ENCODE measurements at places on chromosomes 3 and 15. TPM values are rescaled to one million over a fixed set of nuclear protein-coding genes. Genes with fewer than 3 reads are reported as not detected.

DNA sequence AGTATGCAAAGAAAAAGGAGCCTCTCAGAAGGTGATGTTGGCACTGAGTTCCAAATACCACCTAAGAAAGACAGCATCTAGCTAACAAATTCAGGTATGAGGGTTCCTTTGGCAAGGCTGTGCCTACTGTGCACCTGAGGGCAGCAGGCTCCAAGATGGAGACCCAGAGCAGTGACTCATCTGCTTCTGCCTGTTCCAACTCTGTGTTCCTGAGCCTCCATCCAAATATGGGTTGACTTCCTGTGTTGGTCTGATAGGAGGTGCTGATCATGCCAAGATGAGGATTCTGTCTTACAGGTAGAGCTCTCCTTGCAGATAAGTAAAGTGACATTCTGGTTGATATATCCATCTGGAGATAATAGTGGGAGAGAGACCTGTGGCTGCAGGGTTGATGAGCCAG lies 26.0 kb downstream of the SV2B start:
- DNase-seq = no peak

- no peak for DNase-seq
These were observed 46.6 kb upstream of the ATP2B2 start for GRCh38 chr3:10551821-10552630.

DNA sequence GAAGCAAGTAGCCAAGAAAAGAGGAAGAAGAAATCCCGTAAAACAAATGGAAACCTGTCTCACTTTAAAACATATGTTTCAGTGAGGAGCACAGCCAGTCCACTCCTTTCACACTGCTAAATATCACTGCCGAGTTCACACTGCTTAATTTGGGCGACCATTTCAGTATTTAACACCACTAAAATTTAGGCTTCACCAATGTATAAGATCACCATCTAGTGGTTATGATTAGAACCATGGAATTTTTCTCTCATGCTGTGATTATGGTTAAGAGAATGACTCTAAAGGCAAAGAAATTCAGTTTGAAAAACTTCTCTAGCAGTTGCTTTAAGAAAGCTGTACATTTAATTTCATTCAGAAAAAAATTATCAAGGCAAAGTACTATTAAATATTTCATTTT lies 16.6 kb downstream of the SLC4A7 start:
- DNase-seq = no peak

The TATDN2 gene
- total RNA-seq = 18.0 TPM

The KLHL18 gene
- total RNA-seq = 19.8 TPM

Data from ovary (tissue), 10 donors.